Activated CD4-positive, alpha-beta T cell treated with anti-CD3 and anti-CD28 coated beads for 1 hour (primary cell): ENCODE measurements at places on chromosomes 2 and 18.

DNA sequence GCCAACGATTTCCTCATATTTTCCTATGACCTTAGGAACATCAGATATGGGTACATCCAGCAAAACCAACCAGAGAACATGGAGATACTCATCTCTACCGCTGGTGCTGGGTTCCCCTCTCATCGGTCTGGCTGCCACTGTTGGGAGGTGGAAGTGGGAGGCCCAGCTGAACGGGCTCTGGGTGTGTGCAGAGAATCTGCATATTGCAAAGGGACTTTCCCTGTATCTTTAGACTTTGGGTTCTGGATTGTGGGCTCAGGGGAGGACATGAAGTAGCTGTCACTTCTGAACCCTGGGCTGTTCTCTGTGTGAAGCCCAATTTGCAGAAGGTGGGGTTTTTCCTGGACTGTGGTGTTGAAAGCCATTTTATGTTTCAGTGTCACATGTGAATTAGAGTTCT is 30.0 kb downstream of the RAPGEF4 start:
- DNase-seq = no peak

- no peak for DNase-seq
Observed at GRCh38 chr2:174673876-174674275, 76.3 kb upstream of the WIPF1 start.

GRCh38 chr2:208466920-208467298 is 60.3 kb downstream of the PTH2R start:
- DNase-seq = no peak

DNA sequence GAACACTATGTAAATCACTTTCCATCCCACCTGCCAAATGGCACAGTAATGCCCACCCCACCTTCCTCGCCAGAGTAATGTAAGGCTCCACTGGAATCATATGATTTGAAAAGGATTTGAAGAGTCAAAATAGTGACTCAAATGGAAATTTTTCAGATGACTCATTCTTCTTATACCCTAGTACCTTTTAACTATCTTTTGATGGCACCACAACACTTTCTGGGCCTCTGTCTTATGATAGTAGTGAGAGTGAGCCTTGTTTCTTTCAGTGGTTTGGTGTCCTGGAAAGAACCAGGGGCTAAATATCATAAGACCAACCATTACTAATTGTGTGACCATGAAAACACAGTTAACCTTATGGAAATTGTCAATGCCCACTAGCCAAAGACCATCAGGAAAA is 235.4 kb upstream of the SLC14A2 start:
- DNase-seq = no peak

GRCh38 chr2:45210462-45211195 is 201.4 kb upstream of the SIX2 start:
- no peak for DNase-seq

DNA sequence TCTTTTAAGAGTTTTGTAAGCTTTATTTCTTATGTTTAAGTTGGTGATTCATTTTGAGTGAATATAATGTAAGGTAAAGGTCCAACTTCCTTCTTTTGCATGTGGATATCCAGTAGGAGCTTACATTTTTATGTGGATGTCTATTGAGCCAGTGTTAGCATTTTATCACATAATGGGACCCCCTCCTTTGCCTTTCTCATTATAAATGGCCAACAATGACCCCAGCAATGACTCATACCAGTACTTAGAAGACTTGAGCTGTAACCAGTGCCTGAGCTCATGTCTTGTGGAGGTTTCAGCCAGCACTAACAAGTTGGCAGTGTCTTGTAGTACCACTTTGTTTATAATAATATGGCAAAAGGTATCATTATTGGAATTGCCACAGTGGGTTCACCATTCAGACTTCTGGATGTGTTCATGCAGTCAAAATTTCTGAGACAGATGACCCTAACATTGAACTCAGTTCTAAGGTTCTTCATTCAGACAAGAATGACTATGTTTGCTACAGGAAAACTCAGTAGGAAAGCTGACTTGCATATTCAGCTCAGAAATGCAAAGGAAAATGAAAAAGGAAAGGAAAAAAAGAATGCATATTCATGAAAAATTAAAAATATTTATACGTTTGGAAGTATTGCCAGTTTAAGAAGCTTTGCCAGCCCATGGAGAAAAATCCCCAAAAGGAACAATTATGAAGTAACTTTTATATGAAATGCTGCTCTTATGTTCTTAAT is 41.0 kb downstream of the CDKL4 start:
- DNase-seq = no peak

DNA sequence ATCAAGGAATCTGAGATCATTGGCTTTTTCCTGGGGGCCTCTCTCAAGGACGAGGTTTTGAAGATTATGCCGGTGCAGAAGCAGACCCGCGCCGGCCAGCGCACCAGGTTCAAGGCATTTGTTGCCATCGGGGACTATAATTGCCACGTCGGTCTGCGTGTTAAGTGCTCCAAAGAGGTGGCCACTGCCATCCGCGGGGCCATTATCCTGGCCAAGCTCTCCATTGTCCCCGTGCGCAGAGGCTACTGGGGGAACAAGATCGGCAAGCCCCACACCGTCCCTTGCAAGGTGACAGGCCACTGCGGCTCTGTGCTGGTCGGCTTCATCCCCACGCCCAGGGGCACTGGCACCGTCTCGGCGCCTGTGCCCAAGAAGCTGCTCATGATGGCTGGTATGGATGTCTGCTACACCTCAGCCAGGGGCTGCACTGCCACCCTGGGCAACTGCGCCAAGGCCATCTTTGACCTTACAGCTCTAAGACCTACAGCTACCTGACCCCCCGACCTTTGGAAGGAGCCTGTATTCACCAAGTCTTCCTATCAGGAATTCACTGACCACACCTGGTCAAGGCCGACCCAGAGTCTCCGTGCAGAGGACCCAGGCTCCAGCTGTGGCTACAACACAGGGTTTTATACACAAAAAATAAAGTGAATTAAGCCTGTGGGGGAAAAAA is 141.8 kb downstream of the SOCS6 start:
- DNase-seq = no peak

GRCh38 chr2:217903859-217904613 is 98.8 kb downstream of the TNS1 start:
- DNase-seq = no peak

DNA sequence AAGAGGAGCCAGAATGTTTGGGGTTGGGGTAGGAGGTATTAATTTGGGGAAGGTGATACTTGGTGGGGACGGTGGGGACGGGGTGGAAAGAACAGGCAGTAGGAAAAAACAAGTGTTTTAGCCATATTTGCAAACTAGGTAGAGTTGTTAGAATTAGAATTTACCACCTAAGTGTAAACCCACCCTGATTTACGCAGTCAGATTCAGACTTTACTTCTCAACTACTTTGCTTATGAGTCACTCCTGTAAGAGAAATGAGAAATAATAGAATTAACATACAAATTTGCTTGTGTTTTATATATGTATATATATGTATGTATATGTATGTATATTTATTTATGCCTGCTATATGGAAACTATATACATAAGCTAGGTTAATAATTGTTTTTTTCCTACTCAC is 1168.2 kb upstream of the ZEB2 start:
- DNase-seq = no peak

DNA sequence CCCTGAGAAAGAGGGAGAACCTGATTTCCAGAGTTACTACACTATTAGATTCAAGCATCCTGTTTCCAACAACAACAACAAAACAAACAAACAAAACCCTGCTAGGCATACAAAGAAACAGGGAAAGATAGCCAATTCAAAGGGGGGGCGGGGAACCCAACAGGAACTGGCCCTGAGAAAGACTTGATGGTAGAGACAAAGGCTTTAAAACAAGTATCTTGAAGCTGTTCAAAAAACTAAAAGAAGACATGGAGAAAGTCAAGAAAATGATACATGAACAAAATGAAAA is 147.1 kb downstream of the THADA start:
- DNase-seq = no peak

- no peak for DNase-seq
Observed at GRCh38 chr2:15782009-15782751, 158.2 kb upstream of the MYCN start.

GRCh38 chr2:241656190-241656741 is 18.8 kb downstream of the ATG4B start:
- DNase-seq = no peak

- no peak for DNase-seq
Observed at GRCh38 chr2:233290051-233290845, 17.4 kb upstream of the SAG start.

DNA sequence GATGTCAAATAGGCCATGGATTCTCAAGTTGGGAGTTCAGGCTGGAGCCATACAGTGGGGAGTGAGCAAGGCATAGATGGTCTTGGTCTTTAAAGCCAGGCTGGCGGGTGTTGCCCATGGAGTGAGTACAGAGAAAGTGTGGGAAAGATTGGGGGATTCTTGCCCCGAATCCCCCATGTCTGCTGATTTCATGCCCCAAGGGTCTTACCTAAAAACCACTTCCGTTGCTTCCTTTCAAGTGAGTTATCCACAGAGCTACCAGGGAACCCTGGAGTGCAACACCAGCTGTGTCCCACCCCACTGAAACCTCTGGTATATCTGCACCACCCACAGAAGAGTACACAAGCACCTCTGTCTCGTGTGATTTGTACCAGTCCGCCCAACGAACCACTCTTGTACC is 31.4 kb downstream of the FHOD3 start:
- no peak for DNase-seq

DNA sequence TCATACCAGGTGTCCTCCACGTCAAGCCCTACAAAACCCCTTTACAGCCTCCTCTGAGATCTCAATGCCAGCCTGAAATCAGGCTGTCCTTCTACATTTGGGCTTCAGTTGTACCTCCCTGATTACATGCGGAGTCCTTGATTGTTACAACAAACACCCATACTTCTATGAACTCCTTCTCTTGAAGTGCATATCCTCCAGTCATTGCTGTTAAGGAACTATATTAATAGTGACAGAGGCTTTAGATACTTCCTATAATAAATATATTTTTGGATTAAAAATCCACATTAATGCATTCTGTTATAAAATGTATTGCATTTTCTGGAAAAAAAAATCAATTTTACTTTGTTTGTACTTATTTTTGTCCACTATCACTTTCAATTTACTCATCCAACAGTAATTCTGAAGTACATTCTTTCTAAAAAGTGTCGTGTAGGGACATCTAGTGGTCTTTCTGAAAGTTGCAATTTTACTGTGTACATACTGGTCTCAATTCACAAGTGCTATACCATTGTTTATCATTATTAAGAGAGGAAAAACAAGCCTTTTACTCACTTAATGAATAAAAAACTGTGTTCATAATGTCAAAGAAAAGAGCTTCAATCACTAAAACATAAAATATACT is 316.4 kb downstream of the DSEL start:
- no peak for DNase-seq

- no peak for DNase-seq
Observed at GRCh38 chr2:171320208-171320621, 113.6 kb downstream of the METTL8 start.

- no peak for DNase-seq
Observed at GRCh38 chr2:236657801-236658200, 88.2 kb downstream of the ACKR3 start.

DNA sequence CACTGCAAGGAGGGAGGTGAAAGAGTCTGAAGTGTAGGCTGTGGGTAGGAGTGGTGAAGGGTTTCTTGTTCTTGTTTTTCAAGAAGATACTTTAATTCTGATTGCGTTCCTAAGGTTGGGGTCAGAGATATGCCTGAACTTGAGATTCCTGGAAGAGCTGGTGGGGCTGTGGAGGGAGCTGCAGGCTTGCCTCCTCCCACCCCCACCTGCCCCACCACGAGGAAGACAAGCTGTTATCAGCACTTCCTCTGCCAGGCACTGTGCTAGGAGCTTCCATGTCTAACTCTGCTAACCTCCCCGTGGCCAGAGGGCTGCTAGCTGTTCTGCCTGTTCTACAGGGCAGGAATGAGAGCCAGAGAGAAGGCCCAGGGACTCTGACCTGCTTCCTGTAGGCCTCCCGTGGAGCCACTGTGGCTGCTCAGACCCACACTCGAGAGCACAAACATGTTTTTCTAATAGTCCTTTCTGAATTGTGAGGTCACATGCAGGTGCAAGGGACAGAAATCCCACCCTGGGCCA is 13.7 kb downstream of the ANKRD23 start:
- DNase-seq = no peak

- DNase-seq = no peak
Observed at GRCh38 chr2:234191819-234192407, 141.4 kb downstream of the SPP2 start.

GRCh38 chr2:241941691-241942301 is 72.3 kb downstream of the RTP5 start:
- no peak for DNase-seq

DNA sequence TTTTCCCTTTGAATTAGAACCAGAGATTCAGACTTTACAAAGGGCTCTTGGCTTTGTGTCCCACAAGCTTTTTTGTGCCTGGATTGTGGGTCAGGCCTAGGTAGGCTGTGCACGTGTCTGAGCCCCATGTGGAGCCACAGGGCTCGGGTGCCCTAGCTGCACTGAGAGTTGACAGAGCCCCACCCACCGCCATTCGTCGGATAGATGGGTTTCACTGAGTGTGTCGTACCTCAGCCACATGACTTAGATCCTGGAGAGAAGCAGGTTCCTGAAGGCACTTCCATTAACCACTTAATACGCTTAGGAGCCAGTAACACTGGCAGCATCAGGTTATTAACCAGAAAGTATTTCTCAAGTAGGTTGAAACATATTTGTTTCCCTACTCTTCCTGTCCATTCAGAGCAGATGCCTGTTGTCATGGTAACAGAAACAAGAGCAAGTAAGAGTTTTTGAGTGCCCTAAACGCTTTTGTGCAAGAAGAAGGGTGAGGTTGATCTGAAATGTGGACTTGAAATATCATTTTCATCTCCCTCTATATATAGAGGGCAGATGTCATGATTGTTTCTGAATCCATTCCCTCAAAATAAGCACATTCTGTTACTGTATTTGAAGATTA is 30.0 kb downstream of the ADCYAP1 start:
- no peak for DNase-seq

- no peak for DNase-seq
Observed at GRCh38 chr2:147181351-147182029, 663.3 kb upstream of the ACVR2A start.

GRCh38 chr2:48874282-48874681 is 118.8 kb upstream of the LHCGR start:
- no peak for DNase-seq

GRCh38 chr2:20425371-20425881 is 21.4 kb upstream of the RHOB start:
- DNase-seq = no peak

- no peak for DNase-seq
Observed at GRCh38 chr2:143901185-143901842, 618.6 kb downstream of the ZEB2 start.

GRCh38 chr2:98355881-98356280 is 9.6 kb downstream of the CNGA3 start:
- no peak for DNase-seq

GRCh38 chr2:135276525-135276924 is 224.4 kb downstream of the RAB3GAP1 start:
- DNase-seq = no peak
